ENCODE measurements at places on chromosomes 1 and 21. TPM values are rescaled to one million over a fixed set of nuclear protein-coding genes. Genes with fewer than 3 reads are reported as not detected.

- DNase-seq = no peak
Measured at GRCh38 chr1:40756523-40756922, 27.1 kb upstream of the KCNQ4 start.

- DNase-seq = no peak
Measured at GRCh38 chr1:173017792-173018191, 32.9 kb downstream of the TNFSF18 start.

GRCh38 chr1:175725684-175726083 is 17.7 kb downstream of the TNR start:
- peak; percentile 29 for DNase-seq

DNA sequence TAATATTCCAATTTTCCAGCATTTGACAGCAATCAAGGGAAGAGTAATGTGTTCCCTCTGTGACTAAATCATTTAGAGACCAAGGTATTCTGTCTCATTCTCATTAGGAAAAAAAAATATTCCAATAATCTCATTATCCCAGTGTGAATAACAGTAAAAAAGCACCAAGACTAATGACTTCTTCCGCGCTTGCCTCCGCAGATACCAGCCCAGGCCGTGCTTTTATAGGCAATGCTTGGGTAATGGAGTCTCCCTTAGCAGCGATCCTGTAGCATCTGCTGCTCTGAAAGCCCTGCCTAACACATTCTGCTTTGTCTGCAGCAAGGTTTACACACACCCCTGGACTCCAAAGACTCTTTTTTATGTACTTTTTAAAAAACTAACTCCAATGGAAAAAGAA is 470.0 kb upstream of the CAMK1G start:
- DNase-seq = no peak

OR2G6 gene
- not detected for total RNA-seq

MINDY1 gene
- total RNA-seq = 60.1 TPM

RHCE gene
- 0.35 TPM for total RNA-seq

All from mucosa of gallbladder (tissue), 1 donor.